Dermis microvascular lymphatic vessel endothelial cell (primary cell): ENCODE measurements at places on chromosomes 5 and 9. TPM values are rescaled to one million over a fixed set of nuclear protein-coding genes. Genes with fewer than 3 reads are reported as not detected.

DNA sequence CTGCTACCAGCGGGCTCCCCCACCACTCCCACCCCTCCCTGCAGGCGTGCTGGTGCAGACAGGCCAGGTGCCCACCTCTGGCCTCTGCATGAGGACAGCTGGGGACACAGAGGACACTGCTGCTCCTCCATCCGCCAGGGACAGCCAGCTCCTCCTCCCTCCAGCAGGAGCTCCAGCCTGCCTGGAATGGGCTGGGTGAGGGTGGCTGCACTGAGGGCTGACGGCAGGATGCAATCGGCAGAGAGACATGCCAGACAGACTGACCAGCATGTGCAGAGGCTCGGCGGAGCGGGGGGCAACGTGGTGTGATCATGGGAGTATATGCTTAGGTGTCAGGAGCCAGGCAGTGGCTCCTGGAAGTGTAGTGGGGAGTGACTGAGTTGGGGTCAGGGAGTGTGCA lies 68.4 kb downstream of the RASGEF1C start:
- no peak for DNase-seq

GRCh38 chr5:127612441-127613141 lies 36.3 kb upstream of the CTXN3 start:
- no peak for DNase-seq

- DNase-seq = no peak
These were observed 23.0 kb downstream of the SPEF2 start for GRCh38 chr5:35640623-35641022.

- DNase-seq = no peak
These were observed 22.4 kb downstream of the CXXC5 start for GRCh38 chr5:139670369-139671095.

DNA sequence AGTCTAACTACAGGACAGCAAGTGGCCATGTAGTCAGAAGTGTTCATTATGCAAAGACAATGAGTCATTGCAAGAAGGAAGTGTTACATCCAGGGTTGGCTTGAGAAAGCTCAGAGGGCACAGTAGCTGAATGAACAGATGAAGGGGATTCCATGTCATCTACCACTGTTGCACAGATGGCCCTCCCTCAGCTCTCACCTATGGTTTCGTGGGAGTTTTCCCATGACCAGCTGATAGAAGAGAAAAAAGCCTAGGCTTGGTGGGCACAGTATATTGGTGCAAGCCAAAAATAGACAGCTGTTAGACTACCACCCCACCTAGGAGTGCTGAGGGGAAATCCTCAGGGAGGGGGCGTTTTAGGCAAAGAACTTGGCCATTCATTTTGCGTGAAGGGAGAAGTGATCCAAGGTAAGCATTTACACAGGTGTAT lies 217.0 kb downstream of the DMRT2 start:
- DNase-seq = no peak

DNA sequence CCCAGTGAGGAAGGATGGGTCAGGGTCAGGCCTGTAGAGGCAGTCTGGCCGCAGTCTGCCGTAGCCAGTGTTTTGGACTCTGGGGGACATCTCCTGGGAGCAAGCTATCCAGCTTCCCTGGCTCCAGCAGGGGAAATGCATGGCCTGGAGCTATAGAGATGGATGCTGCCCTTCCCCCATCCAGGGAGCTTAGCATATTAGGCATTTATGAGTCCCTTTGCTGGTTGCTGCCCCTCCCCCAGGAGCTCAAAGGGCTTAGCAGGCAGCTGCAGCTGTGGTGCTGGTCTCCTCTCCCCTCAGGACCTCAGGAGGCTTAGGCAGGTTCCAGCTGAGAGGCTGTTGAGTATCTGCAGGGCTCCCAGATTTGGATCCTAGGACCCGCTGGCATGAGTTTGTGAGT lies 1158.7 kb downstream of the DTWD2 start:
- no peak for DNase-seq

- peak; percentile 80 for DNase-seq
These were observed 347.8 kb downstream of the EFNA5 start for GRCh38 chr5:107322936-107323335.

DNA sequence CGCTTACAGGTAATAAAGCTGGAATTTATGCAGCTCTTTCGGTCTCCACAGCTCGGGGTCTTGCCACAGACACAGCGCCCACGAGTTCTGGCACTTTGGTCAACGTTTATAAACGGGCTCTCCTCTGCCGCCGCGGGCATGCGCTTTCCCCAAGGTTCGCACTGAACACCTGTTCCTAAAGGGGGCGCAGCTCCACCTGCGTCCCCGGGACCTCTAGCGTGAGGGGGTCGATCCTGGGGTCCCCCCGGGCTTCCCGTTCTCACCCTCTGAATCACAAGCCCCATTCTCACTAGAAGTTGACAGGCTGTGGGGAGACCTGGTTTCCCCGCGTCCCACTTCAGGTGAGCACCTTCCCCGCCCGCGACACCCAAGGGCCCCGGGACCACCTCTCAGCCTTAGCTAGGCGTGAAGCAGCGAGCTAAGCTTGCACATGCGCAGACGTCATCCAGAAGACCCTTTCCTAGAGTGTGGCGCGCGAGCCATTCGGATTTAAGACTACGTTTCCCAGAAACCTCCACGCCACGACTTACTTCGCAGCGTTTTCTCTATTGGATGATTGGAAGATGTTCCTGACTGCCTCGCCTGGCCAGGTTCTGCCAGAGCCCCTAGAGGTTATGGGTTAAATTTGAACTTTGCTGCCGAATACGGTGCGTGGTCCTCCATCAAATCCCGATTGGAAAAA lies 21.3 kb upstream of the ZNF782 start:
- peak; percentile 71 for DNase-seq

DNA sequence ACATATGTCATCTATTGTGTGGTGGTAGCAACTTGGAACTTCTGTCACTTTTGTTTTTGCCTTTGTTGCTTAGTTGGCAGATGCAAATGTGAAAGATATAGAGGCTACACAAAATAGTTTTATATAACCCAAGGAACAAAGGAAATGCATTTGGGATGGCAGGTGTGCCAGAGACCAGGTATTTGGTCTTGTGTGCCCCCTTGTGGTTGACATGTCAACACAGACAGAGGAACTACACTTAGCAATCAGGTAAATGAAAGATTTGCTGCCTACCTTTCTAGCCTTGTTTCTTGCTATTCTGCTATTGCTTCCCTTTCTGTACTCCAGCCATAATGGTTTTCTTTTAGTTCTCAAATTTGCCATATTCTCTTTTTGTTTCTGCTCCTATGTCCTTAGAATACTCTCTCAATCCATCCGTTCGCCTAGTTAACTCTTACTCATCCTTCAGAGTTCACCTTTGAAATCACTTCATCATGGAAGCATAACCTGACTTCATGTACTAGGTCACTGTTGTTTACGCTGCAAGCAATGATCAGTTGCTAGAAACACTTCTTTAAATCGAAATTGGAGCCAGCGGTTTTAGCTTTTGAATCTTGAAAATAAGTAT lies 119.5 kb downstream of the TRPM3 start:
- DNase-seq = peak; percentile 33

DNA sequence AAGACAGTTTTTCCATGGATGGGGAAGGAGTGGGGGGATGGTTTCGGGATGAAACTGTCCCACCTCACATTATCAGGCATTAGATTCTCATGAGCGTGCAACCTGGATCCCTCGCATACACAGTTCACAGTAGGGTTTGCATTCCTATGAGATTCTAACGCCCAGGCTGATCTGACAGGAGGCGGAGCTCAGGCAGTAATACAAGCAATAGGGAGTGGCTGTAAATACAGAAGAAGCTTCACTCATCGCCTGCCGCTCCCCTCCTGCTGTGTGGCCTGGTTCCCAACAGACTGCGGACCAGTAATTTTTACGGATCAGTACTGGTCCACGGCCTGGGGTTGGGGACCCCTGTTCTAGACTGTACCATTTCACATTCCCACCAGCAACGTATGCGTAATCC lies 68.3 kb upstream of the OTULINL start:
- no peak for DNase-seq

GRCh38 chr9:6439051-6439703 lies 26.2 kb downstream of the UHRF2 start:
- DNase-seq = no peak

- no peak for DNase-seq
These were observed 62.3 kb downstream of the FOXI1 start for GRCh38 chr5:170168002-170168401.

DNA sequence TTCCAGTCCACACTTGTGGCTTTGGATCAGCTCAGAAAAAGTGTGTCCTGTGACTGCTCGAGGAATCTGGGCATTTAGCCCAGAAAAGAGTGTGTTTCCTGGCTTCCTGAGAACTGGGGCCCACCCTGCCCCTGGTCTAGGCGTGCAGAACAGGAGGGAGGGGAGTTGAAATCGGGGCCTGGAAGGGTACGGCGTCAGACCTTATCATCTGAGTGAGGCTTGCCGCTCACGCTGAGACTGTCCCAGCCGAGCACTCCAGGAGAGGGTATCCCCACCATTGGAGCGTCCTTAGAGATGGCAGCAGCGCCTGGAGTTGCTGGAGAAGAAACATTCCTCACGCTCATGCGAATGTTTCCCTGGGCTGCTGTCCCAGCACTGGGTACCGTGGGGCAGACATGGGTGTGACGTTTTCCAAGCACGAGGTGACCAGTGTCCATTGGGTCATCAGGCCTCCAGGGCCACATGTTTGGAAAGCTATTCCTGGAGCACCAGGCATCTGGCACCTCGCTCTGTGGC lies 22.5 kb downstream of the NEK6 start:
- peak; percentile 97 for DNase-seq

DNA sequence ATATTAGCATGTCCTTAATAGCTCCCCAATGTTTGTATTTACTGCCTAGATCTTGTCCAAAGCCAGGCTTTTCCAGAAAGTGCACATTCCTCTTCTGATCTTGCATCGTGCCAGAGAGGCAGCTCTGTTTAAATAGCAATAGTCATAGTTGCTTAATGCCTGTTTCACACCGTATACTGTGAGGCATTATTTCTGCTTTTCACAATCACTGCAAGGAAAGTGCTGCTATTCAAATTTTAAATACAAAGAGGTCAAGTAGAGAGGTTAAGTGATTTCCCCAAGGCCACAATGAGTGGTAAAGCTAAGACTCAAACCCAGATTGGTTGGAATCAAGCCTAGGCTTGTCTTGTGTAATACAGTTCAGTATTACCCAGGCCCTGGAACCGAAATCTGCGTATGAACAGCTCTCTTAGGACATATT lies 153.6 kb downstream of the SNX18 start:
- no peak for DNase-seq

GRCh38 chr5:115430374-115430773 lies 114.2 kb downstream of the FEM1C start:
- DNase-seq = no peak

- DNase-seq = no peak
These were observed 119.5 kb downstream of the HMHB1 start for GRCh38 chr5:143931476-143931875.

- no peak for DNase-seq
These were observed 357.8 kb downstream of the KDM4C start for GRCh38 chr9:7115606-7116005.

GRCh38 chr5:42390115-42390514 lies 33.1 kb upstream of the GHR start:
- no peak for DNase-seq

DNA sequence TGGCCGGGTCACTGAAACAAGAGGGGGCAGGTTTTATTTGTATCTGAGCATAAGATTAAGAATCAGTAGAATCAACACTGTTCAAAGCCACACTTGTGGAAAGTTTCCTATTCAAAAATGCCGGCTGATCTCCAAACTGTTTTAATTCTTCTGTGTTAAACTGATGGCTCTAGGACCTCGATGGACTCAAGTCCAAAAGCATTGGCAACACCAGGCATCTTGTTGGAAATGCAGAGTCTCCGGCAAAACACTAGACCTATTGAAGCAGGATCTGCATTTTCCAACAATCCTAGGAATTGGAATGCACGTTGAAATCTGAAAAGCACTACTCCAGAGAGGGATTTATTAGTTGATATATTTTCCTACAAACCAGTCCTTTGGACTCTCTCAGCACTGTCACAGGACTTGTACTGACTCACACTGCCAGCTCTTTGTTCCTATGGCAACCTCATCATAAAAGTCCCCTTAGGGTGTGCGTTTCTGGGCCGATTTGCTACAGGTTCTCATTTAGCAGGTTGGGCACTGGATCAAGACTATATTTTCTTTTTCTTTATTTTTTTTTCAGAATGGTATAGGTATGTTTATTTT lies 48.1 kb upstream of the PCA3 start:
- DNase-seq = no peak

DNA sequence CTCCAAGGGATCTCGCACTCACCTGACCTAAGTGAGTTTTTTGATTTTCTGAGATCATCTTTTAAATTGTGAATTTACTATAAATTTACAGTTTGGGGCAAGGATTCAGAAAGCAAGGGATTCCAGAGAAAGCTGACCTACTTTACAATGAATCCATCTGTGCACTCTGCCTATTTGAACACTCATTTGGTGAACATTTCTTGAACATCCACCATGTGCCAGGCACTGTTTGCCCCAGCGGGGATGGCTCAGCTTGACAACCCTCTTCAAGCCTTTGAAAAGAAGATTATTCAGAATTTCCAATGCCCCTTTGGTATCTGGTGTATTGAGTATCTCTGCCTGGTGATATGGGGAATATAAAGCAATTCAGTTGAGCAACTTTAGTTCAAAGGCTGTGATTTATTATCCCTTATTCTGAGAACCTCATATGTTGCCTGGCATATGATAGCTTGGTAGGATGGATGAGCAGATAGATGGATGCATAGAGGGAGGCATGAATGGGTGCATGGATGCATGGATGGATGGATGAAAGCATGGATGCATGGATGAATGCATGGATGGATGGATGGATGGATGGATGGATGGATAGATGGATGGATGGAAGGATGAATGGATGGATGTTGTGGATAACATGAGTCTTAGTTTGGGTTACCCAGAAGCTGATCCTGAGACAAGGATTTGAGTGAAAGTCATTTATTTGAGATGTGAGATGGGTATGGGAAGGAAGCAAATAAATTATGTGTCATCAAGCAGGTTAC lies 149.7 kb upstream of the ZNF366 start:
- no peak for DNase-seq

DNA sequence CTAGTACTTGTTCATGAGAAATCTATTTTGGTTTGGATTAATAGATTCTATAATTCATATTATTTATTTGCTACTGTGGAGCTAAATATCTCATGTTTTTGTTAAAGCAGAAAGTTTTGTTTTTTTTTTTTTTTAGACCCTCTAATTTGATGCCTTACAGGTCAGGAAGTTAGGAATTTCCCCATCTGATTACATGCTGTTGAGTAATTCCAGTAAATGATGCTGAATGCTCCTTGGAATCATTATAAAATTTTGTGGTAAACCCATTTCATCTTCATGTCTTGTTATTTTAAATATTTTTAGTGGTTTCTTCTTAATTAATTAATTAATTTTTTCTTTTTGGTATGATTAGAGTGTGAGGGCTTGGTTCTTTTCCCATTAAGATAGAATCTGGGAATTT lies 35.6 kb downstream of the NNT start:
- DNase-seq = no peak

GRCh38 chr5:143646961-143647360 lies 165.0 kb upstream of the HMHB1 start:
- no peak for DNase-seq

The FOXD4L5 gene
- under 0.01 TPM in 1 of 2 replicates, not detected in the other for total RNA-seq

The SPATA31C1 gene
- total RNA-seq = not detected in 2 replicates

The FAM221B gene
- total RNA-seq = not detected in 2 replicates

The SLC46A2 gene
- total RNA-seq = not detected in 2 replicates

The MOB3B gene
- total RNA-seq = 1.4 and 1.9 TPM in 2 replicates

The ADGRV1 gene
- total RNA-seq = 0.13 and 0.25 TPM in 2 replicates

The SLC34A3 gene
- total RNA-seq = not detected in 2 replicates

The PRSS3 gene
- total RNA-seq = 12.8 and 15.3 TPM in 2 replicates

The KLF4 gene
- total RNA-seq = 0.77 and 3.7 TPM in 2 replicates
